Stimulated activated CD4-positive, alpha-beta T cell treated with anti-CD3 and anti-CD28 coated beads, Interleukin-4, amount 100 ng/mL, for 24 hours (primary cell): ENCODE measurements at places on chromosomes 5 and 9.

DNA sequence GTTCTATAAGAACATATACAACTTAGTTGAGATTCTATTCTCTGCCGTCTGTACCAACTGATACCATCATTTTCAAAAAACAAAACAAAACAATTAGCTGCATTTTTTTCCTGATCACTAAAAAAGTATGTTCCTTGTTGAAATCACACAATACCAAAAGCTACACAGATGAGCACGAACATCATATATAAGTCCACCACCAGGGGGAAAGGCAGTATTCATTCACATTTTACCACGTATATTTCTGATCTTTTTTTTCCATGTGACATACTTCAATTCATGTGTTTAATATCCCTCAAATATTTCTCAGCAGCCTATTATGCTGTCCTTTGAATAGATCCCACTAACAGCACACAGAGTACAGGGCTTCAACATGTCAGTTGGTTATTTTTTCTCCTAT lies 40.6 kb downstream of the IRX2 start:
- no peak for DNase-seq

DNA sequence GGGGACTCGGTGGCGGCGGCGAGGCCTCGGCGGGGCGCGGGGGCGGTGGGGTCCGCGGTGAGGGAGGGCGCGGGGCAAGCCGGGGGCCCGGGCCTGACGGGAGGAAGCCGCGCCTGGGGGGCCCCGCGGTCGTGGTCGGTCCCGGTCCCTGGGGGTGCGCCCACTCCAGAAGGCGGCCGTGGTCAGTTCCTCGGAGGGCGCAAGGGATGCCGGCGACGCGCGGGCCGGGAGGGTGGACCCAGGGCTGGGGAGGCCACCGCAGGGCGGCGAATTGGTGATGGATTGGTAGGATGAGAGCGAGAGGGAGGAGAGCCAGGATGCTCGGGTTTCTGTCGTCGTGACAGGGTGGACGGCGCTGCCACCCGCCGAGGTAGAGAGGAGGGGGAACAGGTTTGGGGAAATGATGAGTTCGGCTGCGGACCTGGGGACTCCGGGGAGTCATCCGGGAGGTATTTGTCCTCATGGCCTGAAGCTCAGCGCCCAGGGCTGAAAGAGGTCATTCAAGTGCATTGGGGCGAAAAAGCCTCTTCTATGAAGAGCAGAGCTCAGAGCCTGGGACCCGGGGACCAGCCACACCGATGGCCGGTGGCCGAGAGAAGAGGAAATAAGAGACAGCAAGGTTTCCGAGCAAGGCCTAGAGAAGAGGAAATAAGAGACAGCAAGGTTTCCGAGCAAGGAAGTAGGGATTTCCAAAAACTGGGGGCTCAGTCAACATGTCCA lies 557 bp downstream of the GNG10 start:
- peak; percentile 30 for DNase-seq

DNA sequence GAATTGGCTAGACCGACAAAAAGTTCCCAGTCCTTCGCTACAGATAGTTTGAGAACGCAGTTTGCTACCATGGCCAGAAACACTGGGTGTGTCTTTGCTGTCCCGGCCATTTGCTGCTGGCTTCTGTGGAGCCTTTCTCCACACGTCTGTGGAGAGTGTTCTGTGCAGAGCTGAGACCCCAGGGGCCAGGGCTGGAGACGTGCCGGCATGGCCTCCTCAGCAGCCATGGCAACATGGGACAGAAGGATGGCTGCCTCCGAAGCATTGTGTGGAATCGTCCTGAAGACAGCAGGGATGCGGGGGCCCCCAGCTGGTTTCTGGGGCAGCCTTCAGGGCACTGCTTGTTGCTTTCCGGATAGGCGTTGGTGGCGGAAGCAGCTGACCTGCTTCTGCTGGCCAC lies 142.8 kb downstream of the GADD45G start:
- no peak for DNase-seq

GRCh38 chr5:171588790-171589189 lies 169.3 kb downstream of the FGF18 start:
- DNase-seq = no peak

DNA sequence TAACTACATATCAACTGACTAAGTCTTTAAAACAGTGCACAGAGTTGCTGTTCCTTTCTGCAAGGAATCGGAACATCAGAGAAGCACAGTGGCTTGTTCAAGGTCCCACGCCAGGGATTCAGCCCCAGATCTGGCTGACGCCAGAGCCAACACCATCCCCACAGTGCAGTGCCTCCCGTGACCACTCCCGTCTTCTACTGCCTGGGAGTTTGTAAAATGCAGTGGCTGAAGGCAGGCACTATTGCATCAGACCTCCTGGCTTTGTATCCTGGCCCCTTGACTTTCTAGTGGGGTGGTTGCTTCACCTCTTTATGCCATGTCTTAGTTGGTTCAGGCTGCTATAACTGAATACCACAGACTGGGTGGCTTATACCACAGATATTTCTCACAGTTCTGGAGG lies 131.0 kb downstream of the NSG2 start:
- no peak for DNase-seq

- no peak for DNase-seq
These were observed 20.5 kb downstream of the MAST4 start for GRCh38 chr5:66616520-66617225.

DNA sequence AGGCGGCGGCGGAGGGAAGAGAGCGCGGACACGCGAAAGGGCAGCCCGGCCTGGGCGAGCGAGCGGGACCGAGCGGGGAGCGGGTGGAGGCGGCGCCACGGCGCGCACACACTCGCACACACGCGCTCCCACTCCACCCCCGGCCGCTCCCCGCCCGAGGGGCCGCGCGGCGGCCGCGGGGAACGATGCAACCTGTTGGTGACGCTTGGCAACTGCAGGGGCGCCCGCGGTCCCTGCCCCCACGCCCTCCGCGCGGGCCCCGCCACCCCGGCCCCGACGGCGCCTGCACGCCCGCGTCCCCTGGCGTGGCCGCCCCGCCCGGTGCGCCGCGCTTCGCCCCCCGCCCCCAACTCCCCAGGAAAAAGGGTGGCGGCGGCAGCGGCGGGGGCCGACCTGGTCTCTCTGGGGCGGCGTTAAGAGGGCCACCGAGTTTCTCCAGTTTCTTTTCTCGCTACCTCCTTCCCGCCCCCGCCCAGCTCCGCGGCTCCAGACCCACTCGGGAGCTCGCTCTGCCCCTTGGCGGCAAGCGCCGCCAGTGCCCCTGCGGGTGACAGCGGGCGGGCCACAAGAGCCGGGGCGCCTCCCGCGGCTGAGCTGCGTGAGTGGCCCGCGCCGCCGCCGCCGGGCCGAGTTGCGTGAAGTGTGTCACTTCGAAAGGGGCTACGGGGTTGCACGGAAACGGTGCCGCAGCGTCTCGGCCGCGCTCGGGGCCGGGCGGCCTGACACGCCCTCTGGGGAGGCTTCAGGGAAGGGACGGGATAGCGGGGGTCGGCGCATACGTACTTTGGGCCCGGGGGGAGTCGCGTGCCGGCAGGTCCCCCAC lies at the start of gene NR3C1:
Gene NR3C1, minus strand, starts transcription at position 94 of the 823 bp plus-strand sequence. CDS start 2,847 bp downstream, outside the sequence.
- DNase-seq = peak; percentile 84

GRCh38 chr9:136603216-136603615 lies 57.4 kb upstream of the NOTCH1 start:
- DNase-seq = no peak

- DNase-seq = no peak
These were observed 818.2 kb downstream of the TLR4 start for GRCh38 chr9:118522093-118523028.

DNA sequence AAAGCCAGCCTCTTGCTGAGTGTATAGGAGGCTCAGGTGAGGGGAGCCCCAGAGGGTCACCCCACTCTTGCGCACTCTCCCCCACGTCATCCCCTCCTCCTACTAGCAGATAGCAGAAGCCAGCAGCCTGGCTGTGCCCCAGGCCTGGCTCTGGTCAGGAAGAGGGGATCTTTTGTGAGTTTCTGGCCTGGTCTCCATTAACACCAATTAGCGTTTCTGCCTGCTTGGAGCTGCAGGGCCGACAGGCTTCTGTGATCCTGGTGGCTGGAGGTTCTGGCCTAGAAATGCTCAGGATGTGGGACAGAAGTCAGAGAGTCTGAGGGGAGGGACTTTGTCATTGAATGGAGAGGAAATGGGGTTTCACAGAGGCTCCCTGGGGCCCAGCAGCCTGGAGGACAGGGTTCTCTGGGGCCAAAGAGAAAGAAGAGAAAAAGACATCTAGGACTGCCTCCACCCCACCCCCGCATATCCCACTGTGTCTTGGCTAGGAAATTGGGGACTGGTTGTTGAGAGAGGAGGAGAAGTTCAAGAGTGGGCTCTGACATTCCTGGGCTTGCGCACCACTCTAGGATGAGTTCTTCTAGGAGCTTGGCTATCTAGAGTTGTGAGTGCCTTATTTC lies 47.5 kb upstream of the ARAP3 start:
- no peak for DNase-seq

- no peak for DNase-seq
These were observed 197.0 kb upstream of the SEMA6A start for GRCh38 chr5:116771466-116772151.

- no peak for DNase-seq
These were observed 6.8 kb downstream of the RALGDS start for GRCh38 chr9:133113949-133114885.

- no peak for DNase-seq
These were observed 32.2 kb downstream of the ZNF131 start for GRCh38 chr5:43152946-43153345.

DNA sequence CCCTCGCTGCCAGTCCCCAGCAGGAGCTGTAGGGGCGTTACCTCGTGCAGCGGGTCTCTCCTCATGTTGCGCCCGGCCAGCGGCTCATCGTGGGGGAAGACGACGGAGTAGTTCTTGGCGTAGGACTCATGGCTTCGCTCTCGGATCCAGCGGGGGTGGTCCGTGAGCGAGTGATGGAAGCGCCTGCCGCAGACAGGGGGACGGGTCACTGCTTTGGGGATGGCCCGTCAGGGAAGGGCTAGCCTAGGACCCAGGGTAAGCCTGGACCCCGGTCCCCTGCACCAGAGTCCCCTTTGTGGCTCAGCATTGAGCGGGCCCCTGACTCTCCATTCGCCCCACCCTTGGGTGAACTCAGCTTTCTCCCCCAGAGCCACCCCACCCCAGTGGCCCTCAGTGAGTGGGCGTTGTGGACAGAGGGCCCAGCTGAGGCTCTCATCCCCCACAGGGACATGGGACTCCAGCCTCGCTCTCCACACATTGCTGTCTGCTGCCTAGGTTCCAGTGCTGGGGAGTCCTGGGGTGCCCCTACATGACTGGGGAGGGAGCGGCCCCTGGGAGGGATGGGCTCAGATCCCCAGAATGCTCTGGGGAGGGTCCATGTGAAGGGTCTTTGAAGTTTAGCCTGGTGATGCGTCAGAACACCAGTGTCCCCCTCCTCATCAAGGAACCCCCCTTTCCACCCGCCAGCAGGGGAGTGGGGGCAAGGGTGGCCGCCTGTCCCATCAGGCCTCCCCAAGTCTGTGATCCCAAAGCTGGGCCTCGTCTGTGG lies 29.7 kb downstream of the SARDH start:
- no peak for DNase-seq

GRCh38 chr5:31815376-31815775 lies 176.4 kb downstream of the PDZD2 start:
- DNase-seq = no peak

DNA sequence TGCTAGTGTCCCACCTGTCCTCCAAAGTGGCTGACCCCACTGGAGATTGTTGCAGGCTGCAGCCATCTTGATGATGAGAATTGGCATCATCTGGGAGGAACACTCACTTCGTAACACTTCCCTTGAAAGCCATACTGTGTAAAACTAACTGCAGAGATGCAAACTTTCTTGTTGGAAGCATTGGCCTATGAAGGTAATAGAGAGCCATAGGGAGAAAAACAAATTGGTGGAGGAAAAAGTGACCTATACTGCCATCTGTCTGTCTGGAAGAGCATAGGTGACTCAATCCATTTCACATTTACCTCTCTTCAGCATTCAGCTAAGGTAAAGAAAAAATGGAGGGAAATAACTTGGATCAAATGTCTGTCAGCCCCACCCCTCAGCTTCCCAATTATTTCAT lies 473.4 kb downstream of the NTRK2 start:
- DNase-seq = no peak

DNA sequence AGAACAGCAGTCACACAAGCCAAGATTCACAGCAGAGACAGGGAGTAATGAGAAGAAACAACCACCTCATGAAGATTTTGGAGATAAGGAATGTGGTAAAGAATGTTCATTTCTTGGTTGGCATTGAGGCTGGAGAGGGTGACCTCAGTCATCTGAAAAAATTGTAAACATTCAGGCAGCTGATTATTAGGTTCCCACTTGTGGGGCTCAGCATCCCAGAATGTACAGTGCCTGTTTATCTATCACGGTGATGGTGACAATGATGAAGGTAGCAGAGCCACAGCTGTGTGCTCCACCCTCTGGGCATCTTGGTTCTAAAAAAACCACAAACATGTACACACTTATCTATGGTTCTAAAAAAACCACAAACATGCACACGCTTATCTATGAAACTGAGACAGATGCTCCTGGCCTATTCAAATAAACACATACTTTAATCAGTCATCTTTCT lies 143.9 kb upstream of the MOCS2 start:
- DNase-seq = no peak

- no peak for DNase-seq
These were observed 98.7 kb downstream of the C5orf15 start for GRCh38 chr5:133869519-133870335.

GRCh38 chr5:179379321-179379890 lies 34.1 kb upstream of the ADAMTS2 start:
- no peak for DNase-seq

DNA sequence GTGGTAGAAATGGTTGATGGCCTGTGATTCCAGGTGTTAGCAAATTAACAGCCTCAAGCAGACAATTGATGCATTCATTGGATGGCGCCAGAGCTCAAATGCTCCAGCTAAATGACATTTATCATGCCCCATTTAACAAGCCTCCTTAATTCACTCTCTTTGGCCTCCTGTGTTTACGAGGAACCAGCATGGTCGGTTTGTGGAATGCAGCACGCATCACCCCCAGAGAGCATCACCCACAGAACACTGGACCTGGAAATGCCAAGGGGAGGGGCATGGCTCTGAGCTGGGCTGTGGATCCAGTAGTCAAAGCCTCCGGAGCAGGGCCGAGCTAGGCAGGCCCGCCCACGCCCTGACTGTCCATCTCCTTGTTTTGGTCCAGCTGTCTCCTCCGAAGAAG lies 434.0 kb downstream of the GADD45G start:
- no peak for DNase-seq

- no peak for DNase-seq
These were observed 309.6 kb downstream of the DTWD2 start for GRCh38 chr5:118678746-118679145.

DNA sequence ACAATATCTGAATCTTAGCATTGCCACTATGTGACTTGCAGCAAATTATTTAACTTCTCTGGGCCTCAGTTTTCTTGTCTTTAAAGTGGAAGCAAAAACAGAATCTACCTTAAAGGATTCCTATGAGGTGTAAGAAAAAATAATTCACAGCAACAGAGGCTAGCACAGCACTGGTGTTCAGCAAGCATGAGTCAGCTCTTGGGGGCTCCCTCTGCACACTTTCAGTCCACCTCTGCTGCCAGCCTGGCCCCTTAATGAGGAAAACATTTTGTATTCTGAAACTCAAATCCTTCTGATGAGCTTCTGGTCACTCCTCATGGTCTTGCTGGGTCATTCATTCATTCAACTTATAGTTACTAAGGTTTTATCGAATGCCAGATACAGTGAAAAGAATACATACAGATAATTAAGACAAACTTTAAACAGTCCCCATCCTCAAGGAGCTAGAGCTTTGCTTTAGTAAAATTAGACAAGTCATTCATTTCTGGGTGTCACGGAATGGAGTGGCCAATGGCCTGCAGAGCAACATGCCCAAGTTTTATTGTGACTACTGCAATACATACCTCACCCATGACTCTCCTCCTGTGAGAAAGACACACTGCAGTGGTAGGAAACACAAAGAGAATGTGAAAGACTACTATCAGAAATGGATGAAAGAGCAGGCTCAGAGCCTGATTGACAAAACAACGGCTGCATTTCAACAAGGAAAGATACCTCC lies 26.8 kb upstream of the IQGAP2 start:
- no peak for DNase-seq
